ENCODE measurements at places on chromosomes 12 and 14. TPM values are rescaled to one million over a fixed set of nuclear protein-coding genes. Genes with fewer than 3 reads are reported as not detected.

Gene KLHL33
- total RNA-seq: 0.05 TPM

Gene PLBD1
- 0.13 TPM for total RNA-seq

Gene FAM161B
- 5.8 TPM for total RNA-seq

Gene FUT8
- 35.5 TPM for total RNA-seq
